ENCODE measurements at places on chromosomes 2 and 18. TPM values are rescaled to one million over a fixed set of nuclear protein-coding genes. Genes with fewer than 3 reads are reported as not detected.

The TNFAIP6 gene
- 2.1 TPM for total RNA-seq

The KCNG3 gene
- total RNA-seq: 0.89 TPM

The SLC30A3 gene
- total RNA-seq: 0.80 TPM

The CD207 gene
- total RNA-seq: 3.0 TPM

The SMPD4 gene
- 35.7 TPM for total RNA-seq

GRCh38 chr2:229636571-229636970 is 77.8 kb downstream of the DNER start:
- no peak overlapping the region for H3K4me3 ChIP-seq
- H3K36me3 ChIP-seq: no peaks in the 10 kb centered on the region
- peaks cover 7% of the 10 kb centered on the region for H3K27me3 ChIP-seq
- DNase-seq: no peak

DNA sequence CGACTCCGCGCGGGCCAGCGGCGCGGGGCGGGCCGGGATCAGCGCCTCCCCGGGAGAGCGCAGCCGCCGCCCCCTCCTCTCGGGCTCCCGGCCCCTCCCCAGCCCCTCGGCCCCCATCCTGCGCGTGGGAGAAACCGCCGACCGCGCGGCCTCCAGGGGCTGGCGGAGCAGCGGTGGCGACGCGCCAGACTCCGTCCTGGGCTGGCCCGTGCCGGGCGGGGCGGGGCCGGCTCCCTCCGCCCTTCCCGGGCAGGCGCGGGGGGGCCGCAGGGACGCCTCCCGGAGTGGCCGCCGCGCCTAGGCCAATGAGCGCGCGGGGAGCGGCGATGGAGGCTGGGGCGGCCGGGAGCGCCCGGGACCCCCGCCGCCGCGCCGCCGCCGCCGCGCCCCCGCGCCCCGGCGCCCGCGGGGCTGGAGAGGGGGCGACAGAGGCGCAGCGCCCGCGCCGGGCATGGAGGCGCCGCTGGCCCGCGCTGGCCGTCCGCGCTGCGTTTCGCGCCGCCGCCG is 49.1 kb downstream of the KCNIP3 start:
- H3K36me3 ChIP-seq: no peaks in the 10 kb centered on the region
- peaks cover 46% of the 10 kb centered on the region for H3K27me3 ChIP-seq
- peak; percentile 63 for DNase-seq
- peak overlapping the region; percentile 46 for H3K27ac ChIP-seq
- peaks cover 11% of the 10 kb centered on the region for H3K4me1 ChIP-seq
